Tibial nerve (tissue), 4 donors: ENCODE measurements at places on chromosomes 12 and 14. TPM values are rescaled to one million over a fixed set of nuclear protein-coding genes. Genes with fewer than 3 reads are reported as not detected.

The BMAL2 gene
- total RNA-seq = 0.63 TPM

The LRIG3 gene
- 62.3 TPM for total RNA-seq

DNA sequence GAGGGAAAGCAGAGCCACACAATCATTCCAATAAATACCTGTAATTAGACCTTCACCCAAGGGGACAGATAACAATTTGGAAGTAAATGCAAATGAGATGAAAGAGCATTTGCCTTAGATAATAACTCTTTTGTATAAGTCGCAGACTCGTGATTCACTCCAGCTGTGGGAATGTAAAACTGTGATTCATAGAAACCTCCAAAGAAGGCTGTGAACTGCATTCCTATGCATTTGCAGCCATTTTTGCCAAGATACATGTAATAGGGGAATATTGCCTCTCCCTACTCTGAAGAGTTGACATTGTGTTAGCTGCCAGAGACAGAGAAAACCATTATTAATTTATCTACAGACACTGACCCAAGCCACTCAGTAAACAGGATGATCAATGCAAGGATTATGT, 181.9 kb upstream of the ARHGAP5 start:
- DNase-seq = no peak

GRCh38 chr14:34103176-34103575, 152.3 kb upstream of the EGLN3 start:
- DNase-seq = no peak

DNA sequence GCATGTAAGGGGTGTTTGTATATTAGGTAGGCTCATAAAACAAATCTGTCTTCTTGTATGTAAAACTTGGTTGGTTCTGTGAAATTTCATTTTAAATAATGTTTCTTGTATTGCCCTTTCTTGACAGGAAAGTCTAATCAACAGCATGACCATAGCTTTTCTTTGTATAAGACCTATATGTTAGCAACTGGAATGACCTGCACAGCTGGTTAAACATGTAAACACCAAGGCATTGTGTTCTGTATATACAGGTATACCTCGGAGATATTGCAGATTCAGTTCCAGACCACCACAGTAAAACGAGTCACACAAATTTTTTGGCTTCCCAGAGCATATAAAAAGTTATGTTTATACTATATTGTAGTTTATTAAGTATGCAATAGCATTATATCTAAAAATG, 183.6 kb downstream of the ERC1 start:
- DNase-seq = no peak
